ENCODE measurements at places on chromosomes 7 and 10.

DNA sequence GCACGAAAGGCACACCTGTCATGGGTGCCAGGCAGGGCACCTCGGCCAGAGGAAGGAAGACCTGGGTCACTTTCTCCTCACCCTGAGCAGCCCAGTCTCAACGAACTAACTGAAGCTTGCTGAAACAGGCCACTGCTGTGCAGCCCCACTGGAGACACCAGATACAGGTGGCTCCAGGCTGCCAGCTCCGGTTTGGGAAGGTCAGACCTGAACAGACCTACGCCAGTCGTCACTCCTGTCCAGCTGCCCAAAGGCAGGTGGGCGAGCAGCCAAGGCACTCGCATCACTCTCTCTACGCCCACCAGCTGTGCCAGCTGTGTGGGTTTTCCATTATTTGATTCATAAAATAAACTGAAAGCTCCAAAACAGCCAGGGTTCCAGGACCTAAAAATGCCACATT lies 256.1 kb downstream of the ZMYND11 start:
- DNase-seq, result no peak

DNA sequence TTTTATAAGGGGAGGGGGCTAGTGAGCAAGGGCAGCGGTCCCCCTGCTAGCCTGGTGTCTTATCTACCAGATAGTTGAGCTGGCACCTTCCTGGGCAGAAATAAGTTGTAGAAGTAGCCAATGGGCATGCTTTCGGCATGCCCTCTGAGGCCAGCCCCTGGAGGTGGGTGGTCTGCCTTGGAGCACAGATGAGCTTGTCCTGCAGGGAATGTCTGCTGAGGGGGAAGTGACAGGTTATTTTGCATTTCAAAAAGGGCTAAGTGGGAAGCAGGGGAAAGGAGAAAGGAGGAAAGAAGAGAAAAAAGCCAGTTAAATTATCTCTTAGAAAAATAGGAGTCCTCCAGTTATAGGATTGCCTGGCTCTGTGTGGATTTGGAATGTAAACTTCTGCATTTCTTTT lies 88.9 kb downstream of the GPR26 start:
- no peak for DNase-seq

GRCh38 chr7:20980668-20981264 lies 194.1 kb upstream of the SP8 start:
- no peak for DNase-seq

GRCh38 chr10:132942101-132943057 lies at the start of gene CFAP46:
TSS of gene CFAP46 (minus strand) at chr10:132942570. CDS start at chr10:132942484, 86 bp downstream.
- peak; percentile 50 for DNase-seq

DNA sequence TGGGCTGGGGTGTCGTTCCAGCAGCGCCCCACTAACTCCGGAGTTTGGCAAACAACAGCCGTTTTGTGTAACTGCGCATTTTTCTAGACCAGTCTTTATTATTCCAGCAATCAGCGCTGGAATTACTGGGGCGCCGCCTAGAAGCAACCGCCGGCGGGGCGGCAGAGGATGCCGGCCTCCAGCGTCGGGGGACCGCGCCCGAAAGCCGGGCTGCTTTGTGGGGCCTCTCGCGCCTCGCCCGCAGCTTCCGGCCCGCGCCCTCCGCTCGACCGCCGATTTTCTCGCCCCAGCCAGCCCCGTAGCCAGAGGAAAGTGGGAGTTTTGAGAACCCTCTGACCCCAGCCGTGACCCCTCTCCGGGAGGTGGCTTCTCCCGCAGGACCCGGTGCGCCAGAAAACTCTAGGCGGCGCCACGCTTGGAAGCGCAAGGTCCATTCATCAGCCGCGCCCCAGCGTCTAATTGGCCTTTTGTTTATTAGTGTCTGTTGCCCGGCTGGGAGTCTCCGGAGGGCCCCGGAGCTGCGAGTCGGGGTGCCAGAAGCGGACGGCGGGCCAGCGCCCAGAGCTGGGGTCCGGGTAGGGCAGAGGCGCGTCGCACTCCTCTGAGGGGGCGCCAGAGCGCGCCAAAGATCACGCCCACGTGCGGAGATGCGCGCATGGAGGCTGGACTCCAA lies 10.7 kb downstream of the EMX2 start:
- DNase-seq, result no peak

GRCh38 chr10:921471-922414 lies 9.8 kb downstream of the LARP4B start:
- DNase-seq, result peak; percentile 82

All from amniotic epithelial cell (primary cell).